CD14-positive monocyte (primary cell): ENCODE measurements at places on chromosomes 2 and 18.
A peak's percentile ranks its signal among the peaks of the same experiment; 100 is the strongest.

DNA sequence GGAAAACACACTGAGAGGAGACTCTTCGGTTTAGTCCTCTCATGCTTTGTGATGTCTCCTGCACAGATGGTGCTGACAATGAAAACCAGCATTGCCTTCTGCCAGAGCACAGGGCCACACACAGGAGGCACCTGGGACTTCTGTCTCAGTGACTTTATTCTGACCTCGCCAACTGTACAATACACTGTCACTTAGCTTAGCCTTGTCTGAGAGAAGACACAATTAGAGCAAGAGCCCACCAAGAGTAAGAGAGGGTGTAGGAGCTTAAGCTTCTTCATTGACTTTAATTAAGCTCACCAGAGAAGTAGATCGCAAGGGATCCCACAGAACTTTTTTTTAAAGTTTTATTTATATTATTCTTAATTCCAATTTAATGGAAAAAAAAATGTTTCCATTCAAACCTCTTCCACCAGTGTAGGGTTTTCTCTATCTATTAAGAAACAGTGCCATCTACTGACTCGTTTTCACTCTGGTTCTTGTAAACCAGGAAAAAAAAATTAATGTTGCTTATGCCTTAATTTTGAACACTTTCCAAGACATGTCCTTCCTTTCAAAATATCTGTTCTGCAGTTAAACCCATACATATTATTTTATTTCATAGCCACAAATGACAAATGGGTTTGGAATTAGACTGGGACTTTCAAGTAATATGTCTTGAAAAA, 42.4 kb upstream of the DDX18 start:
- DNase-seq: no peak

DNA sequence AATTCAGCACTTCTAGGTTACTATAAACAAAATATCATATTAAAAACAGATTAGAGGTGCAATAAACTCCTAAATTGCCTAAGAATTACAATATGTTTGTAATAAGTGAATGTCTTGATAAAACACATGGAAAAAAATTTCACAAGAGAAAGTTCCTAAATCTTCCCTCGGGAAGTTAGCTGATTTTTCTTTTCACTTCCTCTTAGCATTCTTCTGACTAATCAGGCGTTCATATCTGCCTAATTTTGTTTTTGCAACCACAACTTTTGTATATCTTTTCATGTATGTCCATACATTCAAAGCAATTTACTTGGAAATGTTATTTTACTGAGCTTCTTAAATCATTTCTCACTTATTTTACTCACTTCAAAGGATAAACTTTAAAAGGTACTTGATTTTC, 88.5 kb downstream of the RTTN start:
- DNase-seq: no peak

DNA sequence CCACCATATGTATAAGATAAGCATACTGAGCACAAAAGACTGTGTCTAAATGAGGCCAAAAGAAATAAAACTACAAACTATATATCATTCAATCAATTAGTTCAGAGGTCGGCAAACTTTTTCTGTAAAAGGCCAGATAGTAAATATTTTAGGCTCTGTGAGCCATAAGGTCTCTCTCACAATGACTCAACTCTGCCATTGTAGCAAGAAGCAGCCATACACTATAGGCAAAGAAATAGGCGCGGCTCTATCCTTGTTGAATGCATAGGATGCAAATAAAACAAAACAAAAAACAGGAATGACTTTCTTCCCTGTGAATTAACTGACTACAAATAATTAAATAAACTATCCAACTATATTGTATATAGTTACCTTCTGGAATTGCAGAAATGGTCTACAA, 8.6 kb upstream of the CCDC88A start:
- no peak for DNase-seq

GRCh38 chr2:70907130-70908057, 28.3 kb upstream of the ATP6V1B1 start:
- peak; percentile 77 for DNase-seq

DNA sequence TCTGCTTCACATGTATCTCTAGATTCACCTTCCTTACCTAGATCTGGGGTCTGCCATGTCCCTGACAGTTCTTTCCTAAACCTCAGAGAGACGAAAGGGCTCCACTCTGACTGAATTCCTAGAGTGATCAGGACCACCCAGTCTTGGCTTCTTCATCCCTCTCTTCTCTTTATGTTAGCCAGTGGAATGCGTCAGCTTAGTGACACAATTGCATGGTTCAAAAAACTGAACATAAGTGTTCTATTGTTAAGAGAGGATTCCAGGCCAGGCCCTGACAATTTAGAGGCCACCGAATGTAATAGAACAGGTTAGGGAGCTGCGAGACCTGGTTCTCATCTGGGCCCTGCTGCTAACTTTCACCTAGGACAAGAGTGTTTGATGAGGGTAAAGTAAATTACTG, 10.0 kb downstream of the PRELID3A start:
- DNase-seq: no peak

GRCh38 chr2:70596293-70596692, 42.7 kb upstream of the TGFA start:
- no peak for DNase-seq

DNA sequence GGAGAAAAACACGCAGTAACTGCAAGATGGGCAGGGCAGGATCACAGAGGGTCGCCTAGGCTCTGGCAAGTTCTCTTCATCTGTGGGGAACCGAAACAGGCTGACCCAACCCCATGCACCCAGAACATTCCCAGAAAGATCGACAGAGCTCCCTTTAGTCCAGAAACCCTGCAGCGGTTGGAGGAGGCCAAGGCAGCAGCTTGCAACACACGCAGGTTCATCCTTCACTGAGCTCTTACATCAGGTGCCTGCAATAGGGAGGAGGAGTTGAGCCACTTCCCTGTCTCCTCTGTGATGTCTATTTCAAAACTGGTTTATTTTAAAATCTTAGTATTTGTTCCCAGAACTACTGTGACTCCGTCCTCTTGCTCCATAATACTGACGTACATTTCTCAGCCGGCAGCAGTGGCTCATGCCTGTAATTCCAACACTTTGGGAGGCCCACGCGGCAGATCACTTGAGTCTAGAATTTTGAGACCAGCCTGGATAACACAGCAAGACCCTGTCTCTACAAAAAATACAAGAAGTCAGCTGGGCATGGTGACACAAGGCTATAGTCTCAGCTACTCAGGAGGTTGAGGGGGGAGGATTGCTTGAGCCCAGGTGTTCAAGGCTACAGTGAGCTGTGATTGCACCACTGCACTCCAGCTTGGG, 11.5 kb upstream of the SLC11A1 start:
- peak; percentile 96 for DNase-seq

DNA sequence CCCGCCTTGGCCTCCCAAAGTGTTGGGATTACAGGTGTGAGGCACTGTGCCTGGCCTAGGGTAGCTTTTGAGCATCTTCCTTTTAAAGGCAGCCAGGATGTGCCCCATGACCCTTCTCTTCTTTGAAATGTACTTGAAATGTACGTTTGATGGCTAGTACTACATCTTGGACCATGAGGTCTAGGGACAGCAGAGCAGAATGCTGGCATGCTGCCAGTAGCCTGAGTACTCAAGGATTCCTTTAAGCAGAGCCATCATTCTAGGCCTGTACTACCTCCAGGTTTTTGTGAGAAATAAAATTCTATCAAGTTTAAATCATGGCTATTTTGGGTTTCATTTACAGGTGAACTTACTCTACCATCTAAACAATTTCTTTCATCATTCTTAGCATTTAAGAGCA, 2.9 kb upstream of the EML6 start:
- DNase-seq: no peak

GRCh38 chr2:230796280-230796862, 68.4 kb upstream of the ITM2C start:
- no peak for DNase-seq

DNA sequence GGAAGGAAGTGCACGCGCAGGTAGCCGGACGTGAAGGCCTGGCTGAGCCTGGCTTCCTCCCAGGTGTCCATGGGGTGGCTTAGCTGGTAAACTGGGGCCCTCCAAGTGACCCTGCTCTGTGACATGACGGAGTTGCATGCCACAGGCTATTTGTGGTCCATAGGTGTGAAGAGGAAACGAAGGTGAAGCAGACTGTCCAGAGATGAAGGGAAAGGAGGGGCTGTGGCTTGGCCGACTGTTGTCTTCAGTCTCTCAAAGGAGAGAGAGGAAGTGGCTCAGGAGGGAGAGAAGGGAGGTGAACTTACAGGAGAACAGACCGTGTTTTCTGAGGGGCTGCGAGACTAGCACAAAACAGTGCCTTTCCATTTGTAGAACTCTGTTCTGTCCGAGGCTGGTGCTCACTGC, 19.3 kb downstream of the INPP5D start:
- DNase-seq: no peak

DNA sequence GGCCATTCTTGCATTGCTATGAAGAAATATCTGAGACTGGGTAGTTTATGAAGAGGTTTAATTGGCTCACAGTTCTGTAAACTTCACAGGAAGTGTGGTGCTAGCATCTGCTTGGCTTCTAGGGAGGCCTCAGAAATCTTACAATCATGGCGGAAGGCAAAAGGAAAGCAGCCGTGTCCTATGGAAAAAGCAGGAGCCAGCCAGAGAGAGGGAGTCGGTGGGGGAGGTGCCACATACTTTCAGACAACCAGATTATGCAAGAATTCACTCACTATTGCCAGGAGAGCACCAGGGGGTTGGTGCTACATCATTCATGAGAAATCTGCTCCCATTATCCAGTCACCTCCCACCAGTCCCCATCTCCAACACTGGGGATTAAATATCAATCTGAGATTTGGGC, 64.1 kb downstream of the CPS1 start:
- no peak for DNase-seq

- no peak for DNase-seq
Measured at GRCh38 chr2:23606968-23607367, 222.0 kb downstream of the KLHL29 start.

DNA sequence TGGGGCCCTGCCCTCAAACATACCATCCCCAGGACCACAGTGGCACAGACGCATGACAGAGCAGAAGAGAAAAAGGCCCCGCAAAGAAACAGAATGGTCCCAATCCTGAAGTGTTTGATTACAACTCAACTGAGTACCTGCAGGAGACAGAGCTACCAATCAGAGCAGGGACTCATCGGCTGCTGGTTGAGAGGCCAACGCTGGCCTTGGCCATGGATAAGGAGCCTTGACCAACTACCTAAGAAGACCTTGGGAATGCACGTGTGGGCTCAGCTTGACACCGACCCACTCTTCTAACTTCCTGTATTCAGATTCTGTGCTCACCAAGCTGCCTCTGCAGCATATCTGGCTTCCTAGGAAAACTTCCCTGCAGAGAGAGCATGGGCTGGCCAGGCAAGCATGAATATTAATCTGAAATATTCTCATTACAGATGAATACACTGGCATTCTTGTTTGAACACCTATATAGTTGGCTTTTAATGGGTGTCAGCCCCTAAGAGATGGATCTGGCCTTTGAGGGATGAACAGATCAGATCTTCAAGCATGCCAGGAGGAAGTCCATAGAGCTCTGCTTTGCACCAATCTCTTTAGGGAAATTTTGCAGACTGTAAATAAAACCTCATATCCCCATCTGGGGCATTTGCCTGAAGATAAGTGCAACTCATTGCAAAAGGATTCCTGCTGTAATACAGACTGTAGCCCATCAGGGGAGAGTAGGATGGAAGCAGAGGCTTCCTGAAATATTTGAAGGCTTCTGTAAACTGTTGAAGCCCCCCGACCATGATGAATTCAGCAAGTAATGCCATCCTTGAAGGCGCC, 135.4 kb downstream of the BCL2 start:
- no peak for DNase-seq

DNA sequence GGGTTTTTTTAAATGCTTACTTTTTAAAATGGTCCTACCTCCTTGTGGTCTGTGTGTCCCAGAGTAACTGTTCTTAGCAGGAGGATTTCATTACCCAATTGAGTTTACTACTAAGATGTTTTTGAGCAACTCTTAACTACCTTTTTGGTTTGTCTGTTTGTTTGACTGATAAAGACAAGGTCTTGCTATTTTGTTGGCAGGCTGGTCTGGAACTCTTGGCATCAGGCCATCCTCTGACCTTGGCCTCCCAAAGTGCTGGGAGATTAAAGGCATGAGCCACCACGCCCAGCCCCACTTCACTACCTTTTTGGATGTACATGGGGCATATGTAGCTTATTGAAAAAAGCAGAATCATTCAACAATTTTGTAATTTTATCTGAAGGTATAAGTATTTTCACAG, 14.9 kb downstream of the MRPS9 start:
- DNase-seq: no peak

DNA sequence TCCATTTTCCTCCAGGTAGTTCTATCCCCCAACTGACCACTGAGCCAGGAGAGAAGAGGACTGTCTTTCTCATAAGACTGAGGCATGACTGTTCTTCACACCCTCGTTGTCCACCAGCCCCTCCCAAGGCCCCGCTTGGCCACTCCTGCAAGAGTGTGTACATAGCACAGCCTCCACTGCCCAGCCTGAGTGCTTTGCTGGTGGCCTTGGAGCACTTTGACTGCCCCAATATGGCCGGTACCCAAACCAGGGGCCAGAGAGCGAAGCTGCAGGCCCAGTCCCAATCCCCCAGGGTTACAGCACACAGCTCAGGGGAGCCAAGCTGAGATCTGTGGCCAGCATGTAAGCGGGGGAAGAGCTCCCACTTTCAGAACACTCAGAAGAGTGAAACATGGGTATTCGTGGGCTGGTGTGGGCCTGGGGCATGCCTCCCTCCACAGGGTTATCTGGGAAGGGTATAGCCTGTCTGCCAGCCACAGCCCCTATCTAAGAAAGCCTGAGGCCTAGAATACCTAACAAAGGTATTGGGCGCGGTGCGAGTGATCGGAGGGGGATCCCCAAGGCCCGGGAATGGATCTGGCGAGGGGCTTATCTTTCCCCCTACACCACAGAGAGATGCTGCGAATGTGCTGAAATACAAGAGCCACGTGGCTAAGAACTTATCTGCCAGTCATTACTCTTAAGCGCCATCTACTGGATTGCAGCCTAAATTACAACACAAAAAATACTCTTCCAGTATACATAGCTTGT, 163.8 kb downstream of the WDPCP start:
- DNase-seq: peak; percentile 8
